Activated T-helper 17 cell treated with anti-CD3 and anti-CD28 coated beads, Interleukin-2, amount 50 U/mL, for 72 hours (primary cell): ENCODE measurements at places on chromosomes 11 and 22.

DNA sequence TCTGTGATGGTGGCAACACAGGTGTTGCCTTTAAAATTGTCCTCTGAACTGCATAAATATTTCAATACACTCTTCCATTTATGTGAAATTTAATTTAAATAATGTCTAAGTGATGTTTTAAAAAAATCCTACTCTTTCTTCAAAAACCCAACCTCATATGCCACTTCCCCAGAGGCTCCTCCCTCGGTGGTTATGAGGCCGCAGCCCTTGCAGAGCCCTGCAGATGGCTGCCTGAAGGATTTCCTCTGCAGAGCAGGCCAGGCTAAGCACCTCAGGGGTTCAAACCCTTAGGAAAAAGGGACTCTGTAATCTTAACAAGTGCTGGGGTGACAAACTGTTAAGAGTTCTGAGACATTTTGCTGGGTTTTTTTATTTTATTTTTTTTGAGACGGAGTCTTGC, 25.2 kb downstream of the MORC2 start:
- ATAC-seq = peak; percentile 36

DNA sequence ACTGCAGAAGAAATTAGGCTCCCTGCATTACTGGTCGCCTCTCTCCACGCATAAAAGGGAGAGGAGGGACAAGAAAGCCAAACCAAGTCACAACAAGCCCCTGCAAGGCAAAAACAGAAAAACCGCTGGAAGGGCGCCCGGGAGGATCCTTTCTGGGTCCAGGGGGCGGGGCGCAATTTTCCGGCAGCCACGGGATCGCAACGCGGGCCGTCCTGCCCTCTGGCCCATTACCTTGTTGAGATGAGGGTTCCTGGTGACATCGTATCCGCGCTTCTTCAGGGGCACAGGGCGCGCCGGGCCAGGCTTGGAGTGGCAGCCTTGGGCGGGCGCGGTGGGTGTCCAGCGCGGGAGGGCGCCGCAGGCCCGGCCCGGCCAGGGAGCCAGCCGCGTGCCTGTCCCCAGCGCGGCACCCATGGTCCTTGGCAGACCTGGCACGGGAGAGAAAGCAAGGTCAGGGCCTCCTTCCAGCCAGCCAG, 847 bp downstream of the ME3 start:
- peak; percentile 59 for ATAC-seq

GRCh38 chr22:19806213-19807160, 45.9 kb downstream of the TBX1 start:
- ATAC-seq = no peak

- no peak for ATAC-seq
Measured at GRCh38 chr11:65089621-65090020, 5.6 kb downstream of the ZFPL1 start.

DNA sequence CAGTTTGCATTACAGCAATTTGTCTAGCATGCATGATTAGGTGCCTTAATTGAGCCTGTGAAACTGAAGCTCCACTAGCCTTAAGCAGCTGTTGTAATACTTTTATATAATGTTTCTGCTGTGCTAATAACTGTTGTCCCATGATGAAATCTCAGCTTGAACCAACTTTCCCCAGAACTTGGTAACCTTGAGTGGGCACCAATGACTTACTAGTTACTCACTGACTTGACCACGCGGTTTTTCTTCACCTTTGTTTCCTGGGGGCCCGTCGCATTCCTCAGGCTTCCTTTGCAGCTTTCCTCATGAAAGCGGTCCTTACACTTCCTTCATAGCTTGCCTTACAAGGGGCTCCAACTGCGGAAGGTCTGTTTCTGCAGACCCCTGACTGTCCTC, 11.2 kb upstream of the GLYATL1 start:
- no peak for ATAC-seq
